Urinary bladder (tissue), 4 donors: ENCODE measurements at places on chromosomes 1 and 21.

- DNase-seq = no peak
Observed at GRCh38 chr21:45528028-45528705, 14.1 kb downstream of the SLC19A1 start.

- no peak for DNase-seq
Observed at GRCh38 chr1:40955266-40955665, 24.2 kb upstream of the CTPS1 start.

GRCh38 chr1:204853436-204853835 lies 17.2 kb upstream of the NFASC start:
- DNase-seq = no peak

GRCh38 chr1:201683397-201683796 lies 144.5 kb downstream of the NAV1 start:
- no peak for DNase-seq
